ENCODE measurements at places on chromosomes 12 and 14.

GRCh38 chr14:73125746-73126145 lies 10.6 kb upstream of the PSEN1 start:
- no peak for DNase-seq

GRCh38 chr12:57042695-57043094 lies 7.2 kb downstream of the MYO1A start:
- no peak for DNase-seq

GRCh38 chr12:9649532-9649940 lies 20.0 kb upstream of the CLEC2D start:
- no peak for DNase-seq

- DNase-seq, result no peak
Measured at GRCh38 chr12:86774841-86775388, 518.7 kb upstream of the MGAT4C start.

GRCh38 chr12:56469007-56469930 lies 891 bp downstream of the SPRYD4 start:
- no peak for DNase-seq

DNA sequence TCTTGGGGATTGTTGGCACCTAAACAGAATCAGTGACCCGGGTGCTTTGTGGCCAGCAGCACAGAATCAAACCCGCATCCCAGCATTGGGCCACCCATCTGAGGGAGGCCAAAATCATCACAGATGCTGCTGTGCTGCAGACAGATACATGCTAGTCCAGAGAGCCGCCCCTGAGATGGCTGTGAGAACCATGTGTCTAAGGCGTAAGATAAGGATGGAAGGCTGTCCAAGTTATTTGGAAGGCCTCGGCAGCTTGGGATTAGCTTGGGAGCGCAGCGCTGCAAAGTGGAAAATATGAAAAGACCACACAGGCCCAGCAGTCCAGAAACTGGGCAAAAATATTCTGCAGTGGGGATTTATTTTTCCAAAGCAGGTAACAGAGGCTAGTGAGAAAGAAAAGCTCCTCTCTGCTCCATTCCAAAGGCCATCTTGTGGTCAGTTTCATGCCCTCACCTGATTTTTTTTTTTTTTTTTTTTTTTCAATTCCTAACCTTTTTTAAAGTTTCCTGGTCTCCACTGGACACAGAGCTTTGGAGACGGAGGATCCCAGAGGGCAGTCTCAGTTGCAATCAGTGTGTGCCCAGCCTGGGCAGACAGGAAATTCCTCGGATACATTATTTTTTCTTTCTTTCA lies 178.9 kb upstream of the BCL2L14 start:
- DNase-seq, result no peak

DNA sequence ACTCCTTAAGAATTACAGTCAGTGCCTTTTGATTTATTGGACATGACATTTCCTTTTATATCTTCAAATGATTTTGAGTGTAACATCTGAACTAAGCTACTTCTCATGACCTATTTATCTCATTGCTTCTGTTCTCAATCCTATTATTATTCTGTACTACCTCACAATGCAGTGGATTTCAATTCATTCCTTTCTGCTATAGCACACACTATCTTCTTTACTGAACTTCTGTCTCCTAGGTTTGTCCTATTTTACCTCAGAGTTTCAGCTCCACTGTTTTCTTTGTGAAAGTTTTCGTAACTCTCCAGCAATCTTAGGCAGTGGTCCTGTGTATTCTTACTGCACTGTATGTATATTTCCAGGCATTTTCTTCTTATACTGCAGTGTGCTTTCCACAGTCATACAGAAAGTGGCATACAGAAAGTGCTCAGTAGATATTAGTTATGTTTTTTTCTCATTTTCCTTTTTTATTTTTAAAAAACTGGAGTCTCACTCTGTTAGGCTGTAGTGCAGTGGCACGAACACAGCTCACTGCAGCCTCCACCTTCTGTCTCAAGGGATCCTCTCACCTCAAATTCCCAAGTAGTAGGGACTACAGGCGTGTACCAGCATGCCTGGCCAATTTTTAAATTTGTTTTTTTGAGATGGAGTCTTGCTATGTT lies 368.6 kb upstream of the RGS6 start:
- DNase-seq, result no peak

DNA sequence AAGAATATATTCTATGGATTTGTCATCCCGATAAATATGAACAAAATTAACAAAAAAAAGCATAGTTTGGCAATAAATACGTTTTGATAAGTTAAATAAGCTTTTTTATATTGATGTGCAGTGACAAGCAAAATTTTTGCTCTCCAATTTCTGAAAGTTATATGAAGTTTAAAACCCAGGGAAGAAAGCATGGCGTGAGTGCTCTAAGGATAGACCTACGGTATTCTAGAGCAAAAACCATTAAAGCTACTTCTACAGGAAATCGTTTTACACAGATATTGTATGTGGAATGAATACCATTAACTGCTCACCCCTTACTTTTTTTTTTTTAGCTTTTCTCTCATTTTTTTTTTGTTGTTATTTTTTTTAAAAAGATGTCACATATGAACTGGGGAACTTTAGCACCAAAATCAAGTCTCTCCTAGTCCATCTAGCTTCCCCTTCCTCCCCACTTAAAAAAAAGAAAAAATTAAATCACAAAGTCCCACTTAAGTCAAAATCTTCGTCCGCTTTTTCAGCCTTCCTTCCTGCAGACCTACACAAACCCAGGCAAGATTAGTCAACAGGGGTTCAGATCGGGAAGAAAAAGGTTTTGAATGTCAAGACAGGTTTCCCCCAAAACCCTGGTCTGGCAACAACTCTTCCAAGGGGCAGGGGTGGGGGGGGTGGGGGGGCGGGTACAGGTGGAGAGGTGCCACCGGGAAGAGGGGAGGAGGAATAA lies 4.4 kb downstream of the ZFP36L1 start:
- no peak for DNase-seq

- no peak for DNase-seq
Measured at GRCh38 chr12:3537719-3538465, 46.9 kb downstream of the PRMT8 start.

DNA sequence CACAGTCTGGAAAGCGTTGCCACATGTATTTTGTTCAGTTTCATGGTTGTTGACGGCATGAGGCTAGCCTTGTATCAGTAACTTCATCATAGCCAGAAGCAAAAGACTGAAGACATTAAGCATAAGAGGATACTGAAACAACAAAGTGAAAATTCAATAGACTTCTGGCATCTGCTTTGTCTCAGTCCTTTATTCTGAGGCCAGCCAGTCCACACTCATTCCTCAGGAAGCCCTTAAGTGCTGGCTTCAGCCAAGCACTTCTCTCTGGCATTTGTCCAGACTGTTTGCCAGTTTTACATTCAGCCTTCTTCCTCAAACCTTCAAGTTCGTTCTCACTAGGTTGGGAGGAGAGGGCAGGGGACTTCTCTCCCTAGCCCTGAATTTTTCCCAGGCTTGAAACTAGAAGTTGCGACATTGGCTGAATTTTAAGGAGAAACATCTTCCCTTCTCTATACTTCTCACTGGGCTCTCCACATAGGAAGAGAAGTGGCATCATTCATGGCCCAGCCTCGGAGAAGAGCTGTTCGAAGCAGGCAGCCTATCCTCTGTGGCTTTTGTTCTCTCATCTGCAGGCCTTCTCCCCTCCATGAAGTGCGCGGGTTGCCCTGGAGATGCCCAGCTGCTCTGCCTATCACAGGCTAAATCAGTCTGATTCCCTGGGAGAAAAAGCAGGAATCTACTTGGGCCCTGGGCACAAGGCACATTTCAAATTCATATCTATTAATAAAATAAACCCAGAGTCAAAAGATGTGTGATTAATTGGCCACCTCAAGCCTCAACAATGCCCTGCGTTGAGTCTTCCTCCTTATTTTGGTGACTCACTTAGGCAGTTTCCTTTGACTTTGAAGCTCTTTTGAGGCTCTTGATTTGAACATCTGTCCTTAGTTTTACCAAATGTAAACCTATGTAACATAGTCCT lies 130.9 kb upstream of the PLEKHA5 start:
- DNase-seq, result no peak

- no peak for DNase-seq
Measured at GRCh38 chr14:54665946-54666345, 99.0 kb downstream of the SAMD4A start.

- no peak for DNase-seq
Measured at GRCh38 chr12:128326406-128326805, 59.4 kb downstream of the TMEM132C start.

GRCh38 chr12:120242275-120242799 lies 23.2 kb downstream of the PXN start:
- no peak for DNase-seq

DNA sequence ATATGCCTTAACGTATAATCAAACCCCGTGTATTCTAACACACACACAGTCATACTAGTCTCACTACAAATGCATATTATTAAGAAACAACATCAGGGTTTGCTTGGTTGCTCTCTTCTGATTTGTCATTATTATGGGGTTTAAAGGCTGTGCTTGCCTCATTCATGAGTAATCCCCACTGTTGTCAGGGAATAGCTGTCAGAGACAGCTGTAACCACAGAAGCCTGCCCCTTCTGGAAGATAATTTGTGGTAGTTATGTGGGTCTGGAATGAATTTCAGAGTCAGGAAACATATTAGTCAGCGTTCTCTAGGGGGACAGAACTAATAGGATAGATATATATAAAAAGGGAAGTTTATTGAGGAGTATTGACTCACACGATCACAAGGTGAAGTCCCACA lies 456.9 kb upstream of the TMEM132C start:
- DNase-seq, result no peak

DNA sequence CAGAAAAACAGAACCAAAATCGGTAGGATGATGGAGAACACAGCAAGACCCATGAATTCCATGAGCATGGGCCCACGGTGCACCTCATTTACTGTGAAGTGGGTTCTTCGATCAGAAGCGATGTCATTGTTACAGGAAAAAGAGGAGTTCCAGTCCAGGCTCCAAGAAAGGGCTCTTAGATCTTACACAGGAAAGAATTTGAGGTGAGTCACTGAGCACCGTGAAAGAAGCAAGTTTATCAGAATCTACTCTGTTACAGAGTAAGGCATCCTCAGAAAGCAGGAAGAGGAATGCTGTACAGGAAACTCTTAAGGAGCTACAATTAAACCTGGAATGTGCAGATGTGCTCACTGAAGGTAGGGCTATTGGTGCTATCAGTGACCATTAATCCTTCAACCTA lies 11.6 kb upstream of the CHFR start:
- DNase-seq, result no peak

GRCh38 chr14:89430391-89431236 lies 13.6 kb upstream of the FOXN3 start:
- DNase-seq, result peak; percentile 61

GRCh38 chr14:68247274-68247673 lies 427.7 kb downstream of the RAD51B start:
- no peak for DNase-seq

GRCh38 chr14:78674820-78675219 lies 504.6 kb downstream of the NRXN3 start:
- no peak for DNase-seq
